Thoracic aorta (tissue), 2 donors: ENCODE measurements at places on chromosomes 5 and 9.

- no peak for DNase-seq
Observed at GRCh38 chr5:82364497-82364896, 86.3 kb upstream of the RPS23 start.

DNA sequence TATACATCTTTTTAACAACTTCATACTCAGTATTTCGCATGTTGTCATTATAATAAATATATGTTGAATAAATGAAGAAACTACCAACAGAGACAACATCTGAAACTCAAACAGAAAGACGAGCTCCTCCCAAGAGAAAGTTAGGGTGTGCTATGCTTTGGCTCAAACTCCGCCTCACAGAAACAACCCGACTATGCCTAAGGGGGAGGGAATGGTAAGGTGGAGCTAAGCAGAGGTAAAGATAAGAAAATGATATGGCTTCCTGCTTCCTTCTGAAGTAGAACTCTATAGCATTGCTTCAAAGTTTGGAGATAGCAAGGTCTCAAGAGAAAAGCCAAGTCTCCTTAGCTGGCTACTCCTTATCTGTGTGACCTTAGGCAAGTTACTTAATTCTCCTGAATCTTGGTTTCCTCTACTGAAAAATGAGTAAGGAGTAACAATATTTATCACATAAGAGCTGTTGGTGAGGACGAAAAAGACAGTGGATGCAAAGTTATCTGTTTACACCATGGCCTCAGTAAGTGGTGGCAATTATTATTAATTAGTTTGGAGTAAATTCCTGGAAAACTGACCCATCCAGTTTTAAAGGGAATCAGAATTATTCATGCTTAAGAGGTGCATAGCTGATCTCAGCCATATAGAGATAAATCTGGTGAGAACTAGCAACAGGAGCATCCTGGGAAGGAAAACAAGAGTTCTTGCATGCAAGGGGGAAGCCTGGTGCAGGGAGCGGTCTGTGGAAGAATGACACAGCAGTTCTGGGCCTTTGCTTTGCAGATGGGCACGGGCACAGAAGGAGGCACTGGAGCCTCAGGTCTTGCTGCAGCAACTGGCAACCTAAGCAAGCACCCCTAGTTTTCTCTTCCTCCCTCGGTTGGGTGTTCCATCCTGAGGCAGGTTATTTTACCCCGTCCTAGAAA is 73.3 kb downstream of the GLIS3 start:
- DNase-seq, result no peak

- no peak for DNase-seq
Observed at GRCh38 chr9:82922686-82923085, 140.3 kb downstream of the RASEF start.

DNA sequence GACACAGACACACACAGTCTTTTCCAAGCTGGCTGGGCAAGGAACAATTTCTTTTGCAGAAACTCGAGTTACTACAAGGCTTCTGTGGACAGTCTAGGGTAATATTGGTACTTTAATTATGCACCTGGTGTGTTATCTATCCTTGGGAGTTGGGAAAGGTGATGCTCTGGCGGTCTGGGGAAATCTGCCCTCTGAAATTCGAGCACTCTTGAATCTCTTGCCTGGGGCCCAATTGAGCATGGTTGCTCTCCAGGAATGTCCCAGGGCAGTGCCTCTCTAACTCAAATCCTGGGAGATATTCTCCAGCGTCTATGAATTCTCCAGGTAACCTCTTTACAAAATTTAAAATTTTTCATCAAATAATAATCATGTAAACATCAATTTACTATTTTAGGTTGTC is 69.3 kb downstream of the KCNIP1 start:
- DNase-seq, result no peak

- DNase-seq, result no peak
Observed at GRCh38 chr5:143174714-143175398, 228.6 kb downstream of the NR3C1 start.

GRCh38 chr5:139763930-139764791 is 31.4 kb upstream of the PSD2 start:
- no peak for DNase-seq
